ENCODE measurements at places on chromosomes 6 and 20. TPM values are rescaled to one million over a fixed set of nuclear protein-coding genes. Genes with fewer than 3 reads are reported as not detected.

DNA sequence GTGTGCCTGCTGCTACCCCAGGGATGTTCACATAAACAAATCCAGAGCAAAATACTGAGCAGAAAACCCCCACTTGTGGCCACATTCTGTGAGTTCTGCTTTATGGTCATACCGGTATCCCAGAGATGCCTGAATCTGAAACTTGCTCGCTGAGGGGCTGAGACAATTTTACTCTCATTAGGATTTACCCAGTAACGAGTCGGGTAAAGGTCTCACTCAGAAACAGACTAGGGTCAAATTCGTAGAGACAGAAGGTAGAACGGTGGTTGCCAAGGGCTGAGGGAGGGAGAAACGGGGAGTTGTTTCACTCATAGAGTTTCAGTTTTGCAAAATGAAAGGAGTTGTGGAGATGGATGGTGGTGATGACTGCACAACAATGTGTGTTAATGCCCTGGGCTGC lies 45.4 kb upstream of the NKX2-2 start:
- DNase-seq: no peak

- no peak for DNase-seq
Measured at GRCh38 chr20:57025261-57025660, 241.2 kb downstream of the BMP7 start.

GRCh38 chr6:170385506-170385905 lies 78.9 kb downstream of the FAM120B start:
- no peak for DNase-seq

GRCh38 chr20:15447549-15447948 lies 1110.1 kb upstream of the FLRT3 start:
- no peak for DNase-seq

- DNase-seq: peak; percentile 58
Measured at GRCh38 chr6:169809386-169809785, 58.0 kb downstream of the ERMARD start.

DNA sequence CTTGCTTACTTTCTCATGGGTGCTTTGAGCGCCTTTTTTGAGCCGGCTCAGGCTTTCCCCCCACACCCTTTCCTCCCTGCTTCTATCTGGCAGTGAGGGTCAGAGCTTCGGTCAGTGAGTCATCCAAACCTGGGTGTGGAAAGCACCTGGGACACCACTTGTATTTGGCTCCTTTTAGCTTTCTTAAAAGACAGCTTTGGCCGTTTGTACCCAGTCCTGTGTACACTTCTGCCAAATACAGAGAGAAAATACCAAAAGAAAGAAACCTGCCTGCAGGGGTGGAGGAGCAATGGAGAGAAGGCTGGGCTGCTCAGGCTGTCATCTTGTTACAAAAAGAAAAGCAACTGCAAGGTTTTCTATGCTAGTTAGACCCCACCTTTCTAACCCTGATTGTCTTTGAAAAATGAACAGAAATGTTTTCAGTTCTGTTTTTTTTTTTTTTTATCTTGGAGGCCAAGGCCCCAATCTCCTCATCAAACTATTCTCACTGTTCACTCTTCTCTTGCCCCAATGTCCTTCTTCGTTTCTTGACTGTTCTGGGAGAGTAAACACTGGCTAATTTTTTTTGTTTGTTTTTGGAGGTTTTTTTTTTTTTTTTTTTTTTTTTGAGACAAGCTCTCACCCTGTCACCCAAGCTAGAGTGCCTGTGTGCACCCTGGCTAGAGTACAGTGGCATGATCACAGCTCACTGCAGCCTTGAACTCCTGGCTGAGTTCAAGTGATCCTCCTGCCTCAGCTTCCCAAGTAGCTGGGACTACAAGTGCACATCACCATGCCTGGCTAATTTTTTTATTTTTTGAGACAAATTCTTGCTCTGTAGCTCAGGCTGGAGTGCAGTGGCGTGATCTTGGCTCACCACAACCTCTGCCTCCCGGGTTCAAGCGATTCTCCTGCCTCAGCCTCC lies 76.4 kb downstream of the SSR1 start:
- no peak for DNase-seq

The TUBB gene
- 293 TPM for total RNA-seq

The SF3B5 gene
- 134 TPM for total RNA-seq

The ZFAND3 gene
- 31.2 TPM for total RNA-seq

GRCh38 chr20:49560186-49560585 lies 7.8 kb downstream of the PTGIS start:
- no peak for DNase-seq

GRCh38 chr6:36592221-36592655 lies 1.9 kb upstream of the SRSF3 start:
- DNase-seq: no peak

The RPS6KA2 gene
- total RNA-seq: 65.1 TPM

DNA sequence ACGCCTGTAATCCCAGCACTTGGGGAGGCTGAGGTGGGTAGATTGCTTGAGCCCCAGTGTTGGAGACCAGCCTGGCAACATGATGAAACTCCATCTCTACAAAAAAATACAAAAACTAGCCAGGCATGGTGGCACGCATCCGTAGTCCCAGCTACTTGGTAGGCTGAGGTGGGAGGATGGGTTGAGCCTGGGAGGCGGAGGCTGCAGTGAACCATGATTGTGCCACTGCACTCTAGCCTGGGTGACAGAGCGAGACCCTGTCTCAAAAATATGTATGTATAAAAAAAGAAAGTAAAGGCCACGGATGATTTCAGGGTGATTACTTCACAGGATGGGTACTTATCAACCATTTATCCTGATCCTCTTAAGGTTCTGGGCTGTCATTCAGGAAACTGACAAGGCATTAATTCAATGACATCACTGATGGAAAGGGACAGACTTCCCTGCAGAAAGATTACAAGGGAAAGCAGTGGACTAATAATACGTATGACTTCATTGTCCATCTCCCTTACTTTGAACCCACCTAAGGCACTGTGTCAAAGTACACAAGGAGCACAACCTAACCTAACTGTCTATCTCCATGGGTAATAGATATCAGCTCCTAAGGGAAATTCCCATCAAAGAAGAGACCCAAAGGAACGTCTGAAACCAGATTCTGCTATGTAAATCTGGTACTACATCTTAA lies 61.2 kb downstream of the ZMYND8 start:
- no peak for DNase-seq

The IL17F gene
- total RNA-seq: not detected

The OR2H2 gene
- total RNA-seq: not detected

The SIRPG gene
- total RNA-seq: not detected

GRCh38 chr6:16836144-16836981 lies 75.1 kb upstream of the ATXN1 start:
- no peak for DNase-seq

- DNase-seq: no peak
Measured at GRCh38 chr20:856361-856775, 22.9 kb downstream of the FAM110A start.

DNA sequence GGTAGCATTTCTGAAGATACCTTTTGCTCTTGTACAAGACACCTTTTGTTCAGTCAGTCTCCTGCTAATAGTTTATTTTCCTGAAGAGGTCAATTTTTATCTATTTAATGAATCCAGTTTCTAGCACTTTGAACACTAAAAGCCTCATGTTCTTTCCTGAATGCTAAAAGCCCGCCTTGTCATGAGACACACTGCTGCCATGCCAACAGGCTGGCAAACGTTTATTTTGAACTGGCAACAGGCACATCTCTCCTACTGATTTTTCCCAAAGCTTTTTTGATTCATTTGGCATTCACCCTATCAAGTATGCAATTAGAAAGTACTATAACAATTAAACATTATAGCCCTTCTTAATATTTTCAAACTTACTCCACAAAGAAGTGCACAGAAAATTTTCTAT lies 421.2 kb upstream of the EYS start:
- no peak for DNase-seq

GRCh38 chr6:18363746-18364145 lies 23.4 kb upstream of the RNF144B start:
- no peak for DNase-seq

The DNAH8 gene
- not detected for total RNA-seq

GRCh38 chr20:17543531-17544131 lies 12.5 kb upstream of the BFSP1 start:
- DNase-seq: no peak

Data from vagina (tissue), 2 donors.